CD4-positive, alpha-beta T cell treated with Interleukin-21 for 1 hour (primary cell): ENCODE measurements at places on chromosomes 5 and 9.

- DNase-seq, result no peak
These were observed 67.2 kb downstream of the MVB12B start for GRCh38 chr9:126393876-126394275.

GRCh38 chr5:122076050-122076461 is 2.0 kb downstream of the LOX start:
- no peak for DNase-seq

DNA sequence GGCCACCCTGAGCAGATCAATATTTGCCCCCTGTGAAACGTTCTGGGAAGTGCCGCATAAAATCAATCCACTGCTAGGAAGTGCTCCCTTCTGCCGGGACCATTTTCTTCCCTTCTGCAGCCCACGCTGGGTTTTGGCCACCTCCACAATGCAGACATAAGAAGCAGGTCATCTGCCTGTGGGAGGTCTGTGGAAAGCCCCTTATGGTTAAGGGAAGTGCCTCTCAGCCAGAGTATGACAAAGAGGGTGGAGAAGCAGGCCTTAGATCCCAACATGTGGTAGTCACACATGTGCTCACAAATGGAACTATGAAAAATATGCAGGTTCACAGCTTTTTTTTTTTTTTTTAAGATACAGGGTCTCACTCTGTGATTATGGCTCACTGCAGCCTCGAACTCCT is 82.8 kb downstream of the SLC1A3 start:
- DNase-seq, result peak; percentile 6

GRCh38 chr5:50759526-50760270 is 93.3 kb downstream of the PARP8 start:
- no peak for DNase-seq

GRCh38 chr5:18526792-18527405 is 892.6 kb downstream of the TAF11L14 start:
- no peak for DNase-seq

GRCh38 chr9:3288686-3289085 is 237.1 kb downstream of the RFX3 start:
- DNase-seq, result no peak

DNA sequence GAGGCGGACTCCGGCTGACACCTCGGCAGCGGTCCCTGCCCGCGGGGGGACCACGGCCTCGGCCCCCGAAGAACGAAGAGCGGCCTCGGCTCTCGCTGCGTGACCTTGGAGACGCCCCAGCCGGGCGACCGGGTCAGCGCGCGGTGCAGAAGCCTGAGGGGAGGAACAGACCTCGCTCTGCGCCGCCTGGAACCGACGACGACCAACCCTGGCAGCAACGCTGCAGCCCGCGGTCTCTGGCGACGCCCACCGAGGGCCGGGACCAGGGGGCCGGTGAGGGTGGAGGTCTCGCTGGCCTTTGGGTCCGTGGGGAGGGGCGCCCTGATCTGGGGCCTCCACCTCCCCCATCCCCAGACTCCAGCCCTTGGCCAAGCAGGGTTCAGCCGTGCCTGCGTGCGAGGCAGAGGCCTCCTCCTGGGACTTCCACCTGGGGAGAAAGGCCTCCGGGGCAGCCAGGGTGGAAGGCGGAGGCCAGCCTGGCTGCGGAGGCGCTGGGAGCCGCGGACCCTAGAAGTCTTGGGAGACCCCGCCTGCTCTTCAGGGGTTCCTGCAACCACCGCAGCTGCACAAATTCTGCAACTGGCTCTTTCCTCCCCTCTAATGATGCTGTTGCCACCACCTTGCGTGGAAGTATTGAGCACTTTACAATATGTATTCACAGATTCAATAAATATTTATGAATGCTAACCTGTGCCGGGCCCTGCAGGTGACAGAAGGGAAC is 44.3 kb upstream of the SLC12A7 start:
- no peak for DNase-seq

- DNase-seq, result no peak
These were observed 197.0 kb downstream of the FBN2 start for GRCh38 chr5:128341056-128341455.

DNA sequence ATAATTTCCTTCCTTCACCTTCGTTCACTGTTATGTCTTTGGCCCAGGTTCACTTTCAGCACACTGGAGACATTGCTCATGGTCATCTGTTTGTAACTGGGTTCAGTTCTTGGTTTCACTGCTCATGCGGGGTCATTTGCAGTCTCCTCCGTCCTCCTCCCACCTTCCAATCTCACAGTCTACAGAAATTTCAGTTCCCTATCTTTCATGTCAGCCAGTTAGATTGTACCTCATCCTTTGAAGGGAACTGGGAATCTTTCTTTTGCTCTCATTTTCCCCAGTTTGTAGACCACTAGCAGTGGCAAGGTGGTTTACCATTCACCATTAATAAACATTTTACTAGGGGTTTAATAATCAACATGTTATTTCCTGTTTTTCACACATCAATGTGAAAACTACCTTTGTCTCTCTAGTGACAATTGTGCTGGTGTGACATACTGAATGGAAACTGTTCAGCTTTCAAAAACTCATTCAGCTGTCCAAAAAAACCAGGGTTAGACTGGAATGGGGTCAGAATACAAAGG is 100.9 kb upstream of the IL6ST start:
- no peak for DNase-seq

- peak; percentile 56 for DNase-seq
These were observed 56.7 kb downstream of the AOPEP start for GRCh38 chr9:94783102-94783682.

GRCh38 chr5:8188874-8189565 is 320.1 kb downstream of the MTRR start:
- DNase-seq, result no peak

DNA sequence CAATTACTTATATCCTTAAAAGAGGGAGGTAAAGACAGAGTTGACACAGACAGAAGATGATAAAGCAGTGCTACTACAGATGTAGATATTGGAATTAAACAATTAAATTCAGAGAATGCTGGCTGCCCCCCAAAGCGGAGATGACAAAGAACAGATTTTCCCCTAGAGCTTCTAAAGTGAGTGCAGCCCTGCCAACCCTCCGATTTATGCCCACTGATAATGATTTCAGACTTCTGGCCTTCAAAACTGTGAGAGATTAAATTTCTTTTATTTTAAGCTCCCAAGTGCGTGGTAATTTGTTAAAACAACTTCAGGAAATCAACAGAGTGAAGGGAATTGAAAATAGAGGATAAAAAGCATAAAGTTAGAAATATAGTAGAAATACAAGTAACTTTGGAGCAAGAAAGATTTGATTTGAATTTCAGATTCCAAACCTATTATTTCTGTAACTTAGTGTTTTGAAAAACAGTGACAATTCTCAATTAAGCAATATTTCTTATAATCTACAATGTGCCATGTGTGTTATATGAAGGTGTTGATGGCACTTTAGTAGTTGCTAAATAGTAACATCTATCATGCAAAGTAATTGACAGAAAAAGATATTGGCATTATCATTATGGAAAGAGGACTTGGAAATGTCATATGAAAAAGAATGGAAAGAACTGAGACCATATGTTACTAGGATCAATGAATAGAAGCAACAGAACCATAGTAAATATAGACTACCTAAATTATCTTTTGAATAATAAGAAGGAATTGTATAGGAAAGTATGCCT is 946.4 kb upstream of the PTPRD start:
- no peak for DNase-seq

DNA sequence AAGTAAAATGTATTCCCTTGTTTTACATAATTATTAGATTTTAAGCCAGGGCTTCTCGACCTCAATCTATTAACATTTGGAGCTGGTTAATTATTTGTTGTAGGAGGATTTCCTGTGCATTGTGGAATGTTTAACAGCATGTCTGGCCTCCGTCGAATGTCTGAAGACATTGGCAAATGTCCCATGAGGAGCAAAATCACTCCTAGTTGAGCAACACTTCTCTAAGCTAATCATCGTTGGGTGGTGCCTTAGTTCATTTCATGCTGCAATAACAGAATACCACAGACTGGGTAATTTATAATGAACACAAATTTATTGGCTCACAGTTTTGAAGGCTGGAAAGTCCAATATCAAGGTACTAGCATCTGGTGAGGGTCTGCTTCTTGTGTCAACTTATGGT is 13.4 kb upstream of the VPS13A start:
- DNase-seq, result no peak

DNA sequence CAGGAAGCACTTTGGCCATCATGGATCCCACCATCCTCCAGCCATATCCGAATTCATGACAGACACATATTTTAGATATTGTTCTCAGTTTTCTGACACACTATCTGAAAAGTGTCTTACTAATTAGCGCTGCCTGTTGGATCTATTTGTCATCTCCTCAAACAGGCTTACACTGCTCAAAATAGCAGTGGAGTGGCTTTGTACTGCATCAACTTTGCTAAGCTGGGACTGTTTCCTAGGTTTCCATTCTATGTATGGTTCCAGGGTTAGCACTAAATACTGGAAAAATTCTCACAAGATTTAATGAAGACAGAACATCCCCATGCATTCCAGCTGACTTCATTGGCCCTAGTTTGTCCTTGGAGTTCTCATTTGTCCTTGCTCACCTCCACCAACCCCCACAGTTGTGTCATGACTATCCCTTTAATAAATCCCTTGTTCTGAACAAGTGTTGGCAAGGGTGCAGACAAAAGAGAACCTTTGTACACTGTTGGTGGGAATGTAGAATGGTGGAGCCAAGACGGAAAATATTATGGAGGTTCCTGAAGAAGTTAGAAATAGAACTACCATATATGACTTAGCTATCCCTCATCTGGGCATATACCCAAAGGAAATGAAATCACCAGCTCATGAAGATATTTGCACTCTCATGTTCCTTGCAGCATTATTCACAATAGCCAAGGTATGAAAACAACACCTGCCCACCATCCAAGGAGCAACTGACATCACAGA is 136.5 kb upstream of the RAI14 start:
- no peak for DNase-seq

DNA sequence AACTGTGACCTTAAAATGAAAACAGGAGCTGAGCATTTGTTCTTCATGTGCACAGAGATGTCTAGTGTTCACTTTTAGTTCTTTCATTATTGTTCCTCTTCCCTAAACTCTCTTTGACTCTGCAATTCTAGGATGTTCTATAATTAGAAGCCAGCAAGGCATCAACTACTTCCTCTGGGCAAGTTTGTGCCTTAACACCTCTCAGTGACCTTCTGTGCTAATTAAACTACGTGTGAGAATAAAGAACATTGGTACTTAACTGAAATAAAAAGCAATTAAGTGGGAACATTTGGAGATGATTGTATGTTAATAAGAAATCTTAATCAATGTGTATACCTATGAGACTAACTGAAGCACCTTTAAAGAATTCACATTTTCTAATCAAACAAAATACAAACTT is 242.8 kb downstream of the RASEF start:
- DNase-seq, result no peak

DNA sequence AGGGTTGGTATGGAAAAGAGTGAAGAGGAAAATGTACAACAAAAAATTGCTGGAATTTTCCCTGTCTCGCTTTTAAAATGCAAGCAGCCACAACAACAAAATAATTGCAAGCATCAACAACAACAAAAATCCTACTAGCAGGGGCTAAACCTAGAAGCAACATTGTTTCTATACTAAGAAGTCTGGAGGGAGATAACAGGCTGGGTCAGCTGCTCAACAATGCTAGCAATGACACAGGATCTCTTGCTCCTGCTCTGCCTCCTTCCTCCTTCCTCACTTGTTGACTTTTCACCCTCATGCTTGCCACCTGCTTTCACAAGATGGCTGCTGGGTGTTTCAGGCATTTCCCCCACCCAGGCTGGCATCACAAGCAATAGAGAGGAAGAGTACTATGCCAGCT is 7.6 kb upstream of the AOPEP start:
- DNase-seq, result no peak

GRCh38 chr5:126455728-126456127 is 32.5 kb downstream of the GRAMD2B start:
- DNase-seq, result no peak

GRCh38 chr9:133785753-133786370 is 47.7 kb upstream of the SARDH start:
- no peak for DNase-seq

GRCh38 chr5:75753182-75753581 is 35.9 kb upstream of the POC5 start:
- DNase-seq, result no peak

GRCh38 chr5:32071351-32071944 is 102.7 kb downstream of the GOLPH3 start:
- DNase-seq, result no peak

DNA sequence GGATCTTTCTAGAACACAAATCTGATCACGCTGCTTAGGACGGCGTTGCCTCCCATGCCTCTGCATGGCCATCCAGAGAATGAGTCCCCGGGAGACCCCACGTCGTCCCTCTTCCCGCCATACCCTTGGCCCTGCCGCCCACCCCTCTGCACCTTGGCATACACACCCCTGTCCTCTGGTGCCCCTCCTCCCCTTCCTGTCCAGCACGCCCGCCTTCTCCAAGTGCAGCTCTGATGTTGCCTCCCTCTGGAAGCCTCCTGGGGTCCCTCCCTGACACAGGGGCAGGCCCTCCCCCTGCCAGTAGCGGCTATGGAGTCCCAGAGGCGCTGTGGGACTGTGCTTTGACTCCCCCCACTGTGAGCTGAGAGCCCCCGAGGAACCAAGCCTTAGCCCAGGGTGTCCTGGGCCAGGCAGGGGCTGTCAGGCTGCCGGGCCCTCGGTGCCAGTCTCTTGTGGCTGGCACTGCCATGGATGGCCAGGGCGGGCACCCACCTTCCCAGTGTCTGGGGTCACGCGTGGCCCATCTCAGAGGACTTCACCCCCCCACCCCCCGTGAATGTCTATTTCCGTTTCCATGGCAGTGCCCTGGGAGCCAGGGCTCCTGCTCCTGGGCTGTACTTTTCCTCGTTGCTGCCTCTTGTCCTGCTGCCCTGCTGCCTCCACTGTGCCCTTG is 70.5 kb upstream of the RNU6ATAC start:
- DNase-seq, result no peak

DNA sequence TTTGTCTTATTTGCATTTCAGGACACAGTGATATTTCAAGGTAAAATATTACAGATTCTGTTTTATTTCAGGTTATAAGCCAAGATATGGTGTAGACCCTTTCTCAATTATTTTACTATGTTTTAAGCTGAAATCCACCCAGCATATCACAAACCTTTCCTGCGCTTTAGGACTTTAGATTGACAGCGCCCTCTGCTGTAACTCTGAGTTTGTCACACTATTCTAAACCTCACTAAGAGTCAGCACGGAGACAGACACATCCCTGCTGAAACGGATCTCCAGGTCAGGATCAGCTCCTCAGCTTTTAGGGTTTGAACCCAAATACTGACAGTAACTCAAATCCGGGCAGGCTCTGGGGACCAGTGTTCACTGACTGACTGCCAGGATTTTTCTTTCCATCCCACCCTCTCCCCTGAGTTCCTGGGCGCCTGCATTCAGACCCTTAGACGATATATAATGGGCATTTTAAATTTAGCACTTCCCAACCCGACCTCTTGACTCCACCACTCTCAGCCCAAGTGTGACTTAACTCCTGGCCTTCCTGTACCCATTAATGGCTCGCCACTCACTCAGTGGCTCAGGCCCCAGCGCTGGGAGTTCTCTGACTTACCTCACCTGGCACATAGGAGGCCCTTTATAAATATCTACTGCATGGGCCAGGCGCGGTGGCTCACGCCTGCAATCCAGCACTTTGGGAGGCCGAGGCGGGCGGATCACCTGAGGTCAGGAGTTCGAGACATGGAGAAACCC is 33.5 kb downstream of the TLX3 start:
- DNase-seq, result peak; percentile 45
